ENCODE measurements at places on chromosomes 2 and 18. TPM values are rescaled to one million over a fixed set of nuclear protein-coding genes. Genes with fewer than 3 reads are reported as not detected.

SERPINB3 gene
- not detected for polyA plus RNA-seq

NEU2 gene
- polyA plus RNA-seq, result not detected

ERFE gene
- polyA plus RNA-seq, result 11.2 TPM

NCK2 gene
- 72.5 TPM for polyA plus RNA-seq

FSHR gene
- 0.43 TPM for polyA plus RNA-seq

ZAP70 gene
- 3.4 TPM for polyA plus RNA-seq

GPBAR1 gene
- polyA plus RNA-seq, result 2.3 TPM

GCG gene
- 15.6 TPM for polyA plus RNA-seq

MC4R gene
- polyA plus RNA-seq, result 0.16 TPM

CRYGB gene
- polyA plus RNA-seq, result not detected

STRN gene
- 22.5 TPM for polyA plus RNA-seq

MAPRE3 gene
- polyA plus RNA-seq, result 28.0 TPM

CHPF gene
- polyA plus RNA-seq, result 50.8 TPM

CGREF1 gene
- polyA plus RNA-seq, result 1.0 TPM

Data from forelimb muscle (tissue), 1 donor.